ENCODE measurements at places on chromosomes 4 and X.

- no peak for DNase-seq
Observed at GRCh38 chr4:36990128-36990872, 254.2 kb upstream of the NWD2 start.

GRCh38 chrX:18377796-18378195, 23.3 kb upstream of the SCML2 start:
- DNase-seq = no peak

DNA sequence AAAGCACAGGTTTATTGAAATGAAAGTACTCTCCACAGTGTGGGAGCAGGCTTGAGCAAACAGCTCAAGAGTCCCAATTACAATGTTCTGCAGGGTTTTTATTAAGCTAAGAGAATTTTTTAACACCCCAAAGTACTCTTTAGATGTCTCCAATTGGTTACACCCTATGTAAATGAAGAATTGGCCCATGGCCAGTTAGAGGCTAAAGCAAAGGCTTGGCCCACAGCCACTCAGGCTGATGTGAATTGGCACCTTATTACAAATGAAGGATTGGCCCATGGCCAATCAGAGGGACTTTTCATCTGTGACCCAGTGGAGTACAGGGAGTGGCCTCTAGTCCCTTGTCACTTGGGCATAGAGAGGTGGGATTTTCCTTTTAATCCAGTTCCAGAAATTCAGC, 30.1 kb upstream of the IQCM start:
- DNase-seq = no peak

DNA sequence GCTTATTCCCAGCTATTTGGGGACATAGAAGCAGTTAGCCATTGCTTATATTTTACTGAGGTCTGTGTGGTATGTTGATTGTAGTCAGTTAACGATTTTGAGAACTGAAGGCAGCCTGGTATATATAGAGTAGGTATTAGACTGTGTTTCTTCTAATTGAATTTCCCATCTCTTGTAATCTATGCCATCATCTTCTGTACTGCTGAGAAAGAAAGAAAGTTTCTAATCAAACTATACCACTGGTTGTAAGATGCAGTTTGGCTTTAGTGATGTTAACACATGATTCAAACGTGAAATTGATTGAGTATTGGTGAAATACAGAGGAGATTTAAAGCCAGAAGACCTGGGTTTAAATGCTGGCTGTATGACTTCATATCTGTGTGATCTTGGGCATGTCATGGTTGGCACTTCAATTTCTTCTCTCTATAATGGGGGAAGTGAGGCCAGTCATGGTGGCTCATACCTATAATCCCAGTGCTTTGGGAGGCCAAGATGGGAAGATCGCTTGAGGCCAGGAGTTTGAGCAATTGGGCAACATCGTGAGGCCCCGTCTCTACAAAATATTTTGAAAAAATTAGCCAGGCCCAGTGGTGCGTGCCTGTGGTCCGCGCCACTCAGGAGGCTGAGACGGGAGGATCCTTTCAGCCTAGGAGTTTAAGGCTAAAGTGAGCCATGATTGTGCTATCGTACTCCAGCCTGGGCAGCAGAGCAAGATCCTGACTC, 11.6 kb downstream of the HTT start:
- DNase-seq = no peak

GRCh38 chr4:74640111-74640903, 154.0 kb downstream of the BTC start:
- no peak for DNase-seq

DNA sequence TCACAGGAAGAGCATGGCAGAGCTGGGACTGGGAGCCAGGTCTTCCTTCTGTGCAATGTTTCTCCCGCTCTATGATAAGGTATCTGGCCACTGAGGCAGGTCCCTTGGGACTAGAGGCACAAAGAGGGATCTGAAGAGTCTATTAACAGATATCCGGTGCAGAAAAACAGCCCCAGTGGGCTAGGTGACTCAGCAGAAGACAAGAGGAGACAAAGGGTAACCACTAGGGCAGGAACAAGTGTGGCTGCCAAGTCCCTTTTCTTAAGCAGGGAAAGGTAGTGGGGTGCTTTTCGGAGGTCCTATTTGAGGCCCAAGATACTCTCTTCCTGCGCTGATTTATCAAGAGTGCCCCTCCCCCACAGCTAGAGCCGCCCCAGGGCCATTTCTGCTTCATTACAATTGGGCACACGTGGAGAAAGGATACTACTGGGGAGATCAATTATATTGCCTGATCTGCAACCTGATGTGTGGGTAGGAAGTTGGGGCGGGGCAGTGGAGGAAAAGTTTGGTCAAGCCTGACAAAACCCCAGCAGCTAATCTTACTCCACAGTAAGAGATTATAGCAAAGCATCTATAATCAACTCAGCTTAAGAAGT, at the start of gene DGAT2L6:
Gene DGAT2L6, plus strand, starts transcription at position 546 of the 596 bp plus-strand sequence. CDS start 100 bp downstream, outside the sequence.
- DNase-seq = no peak

GRCh38 chrX:71056867-71057266, 11.3 kb downstream of the SNX12 start:
- no peak for DNase-seq

- DNase-seq = no peak
Observed at GRCh38 chr4:141126769-141127168, 6.5 kb downstream of the RNF150 start.

DNA sequence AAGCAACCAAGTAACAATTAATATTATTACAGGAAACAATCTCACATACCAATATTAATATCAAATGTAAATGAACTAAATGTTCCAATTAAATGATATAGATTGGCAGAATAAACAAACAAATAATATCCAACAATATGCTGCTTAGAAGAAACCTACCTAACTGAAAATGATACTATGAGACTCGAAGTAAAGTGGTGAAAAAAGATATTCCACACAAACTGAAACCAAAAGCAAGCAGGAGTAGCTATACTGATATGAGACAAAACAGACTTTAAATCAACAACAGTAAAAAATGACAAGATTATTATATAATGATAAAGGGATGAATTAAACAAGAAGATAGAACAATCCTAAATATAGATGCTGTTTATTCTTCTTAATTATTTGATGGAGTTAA, 140.1 kb downstream of the SPANXN4 start:
- no peak for DNase-seq
